ENCODE measurements at places on chromosomes 7 and 10. TPM values are rescaled to one million over a fixed set of nuclear protein-coding genes. Genes with fewer than 3 reads are reported as not detected.

- no peaks in the 10 kb centered on the region for H3K27me3 ChIP-seq
- DNase-seq: no peak
- no peak overlapping the region for H3K4me3 ChIP-seq
- H3K27ac ChIP-seq: no peak overlapping the region
- peaks cover 2% of the 10 kb centered on the region for H3K4me1 ChIP-seq
- H3K36me3 ChIP-seq: no peaks in the 10 kb centered on the region
Measured at GRCh38 chr7:105450177-105450861, 61.6 kb upstream of the SRPK2 start.

- peaks cover 17% of the 10 kb centered on the region for H3K4me1 ChIP-seq
- H3K27me3 ChIP-seq: no peaks in the 10 kb centered on the region
- H3K27ac ChIP-seq: peak overlapping the region; percentile 93
- H3K4me3 ChIP-seq: peak overlapping the region; percentile 71
Measured at GRCh38 chr7:73521636-73522104, 423 bp downstream of the BAZ1B start.

DNA sequence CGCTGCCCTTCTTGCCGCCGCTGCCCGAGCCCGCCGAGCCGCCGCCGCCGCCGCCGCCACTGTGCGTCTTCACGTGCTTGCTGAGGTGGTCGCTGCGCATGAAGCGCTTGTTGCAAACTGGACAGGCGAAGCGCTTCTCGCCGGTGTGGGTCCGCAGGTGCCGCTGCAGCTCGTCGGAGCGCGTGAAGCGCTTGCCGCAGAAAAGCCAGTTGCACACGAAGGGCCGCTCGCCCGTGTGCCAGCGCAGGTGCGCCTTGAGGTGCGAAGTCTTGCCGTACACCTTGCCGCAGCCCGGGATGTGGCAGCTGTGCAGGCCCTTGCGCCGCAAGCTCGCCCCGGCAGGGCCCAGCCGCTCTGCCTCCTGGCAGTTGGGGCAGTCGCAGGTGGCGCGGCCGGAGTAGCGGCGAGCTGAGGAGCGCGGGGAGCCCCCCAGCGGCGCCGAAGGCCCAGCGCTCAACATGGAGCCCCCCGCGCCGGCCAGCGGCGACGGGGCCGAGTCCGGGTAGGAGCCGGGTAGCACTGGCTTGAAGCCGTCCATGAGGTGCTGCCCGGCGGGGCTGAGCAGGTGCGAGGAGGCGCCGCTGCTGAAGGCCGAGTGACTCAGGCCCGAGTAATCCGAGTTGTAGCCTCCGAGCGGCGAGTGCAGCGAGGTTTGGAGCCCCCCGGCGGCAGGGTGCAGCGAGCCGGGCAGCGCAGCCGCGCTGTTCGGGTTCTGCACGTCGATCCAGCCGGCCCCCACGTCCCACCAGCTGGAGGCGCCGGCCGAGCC, 2.1 kb downstream of the SP8 start:
- no peak for DNase-seq
- peaks cover 28% of the 10 kb centered on the region for H3K4me1 ChIP-seq
- no peak overlapping the region for H3K27ac ChIP-seq
- no peaks in the 10 kb centered on the region for H3K36me3 ChIP-seq

The RTKN2 gene
- 9.1 TPM for total RNA-seq

The OPN1SW gene
- total RNA-seq: not detected

The ANKMY2 gene
- 50.1 TPM for total RNA-seq

The SSC4D gene
- 3.1 TPM for total RNA-seq

The FFAR4 gene
- total RNA-seq: 0.30 TPM

The ATP6V0E2 gene
- 146 TPM for total RNA-seq
